ENCODE measurements at places on chromosomes 3 and 15.

DNA sequence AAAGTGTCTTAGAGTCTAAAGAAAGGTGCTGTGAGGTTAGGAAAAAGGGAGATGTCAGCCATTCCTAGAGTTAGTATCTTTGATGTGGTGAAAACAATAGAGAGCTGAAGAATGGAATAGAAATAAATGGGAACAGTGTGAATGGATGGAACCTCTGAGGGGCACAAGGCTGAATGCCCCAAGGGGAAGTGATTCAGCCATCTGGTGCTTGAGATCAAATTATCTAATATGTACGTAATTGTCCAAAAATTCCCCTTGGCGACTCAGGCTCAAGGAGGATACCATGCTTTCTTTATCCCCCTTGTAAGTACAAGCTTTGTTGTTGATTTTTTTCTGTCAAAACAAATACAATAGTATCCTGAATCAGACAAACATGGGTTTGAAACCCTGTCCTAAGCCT is 361.6 kb downstream of the LSAMP start:
- no peak for DNase-seq

DNA sequence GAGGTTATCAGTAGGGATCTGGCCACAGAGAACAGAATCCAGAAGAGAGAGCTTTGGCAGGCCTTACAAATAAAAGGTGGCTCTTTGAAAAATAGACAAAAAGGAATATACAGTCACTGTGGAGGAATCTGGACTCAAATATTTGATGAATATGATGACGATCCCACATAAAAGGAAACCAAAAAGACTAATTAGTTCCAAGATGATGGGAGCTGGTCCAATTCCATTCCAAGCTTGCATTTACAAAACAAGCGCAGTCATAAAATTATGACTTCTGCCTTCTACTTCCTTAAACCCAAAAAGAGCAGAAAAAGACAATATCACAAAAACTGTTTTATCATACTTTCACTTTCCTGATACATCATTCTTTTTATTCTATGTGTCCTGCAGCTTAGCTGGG is 285.8 kb downstream of the DIPK2A start:
- no peak for DNase-seq

DNA sequence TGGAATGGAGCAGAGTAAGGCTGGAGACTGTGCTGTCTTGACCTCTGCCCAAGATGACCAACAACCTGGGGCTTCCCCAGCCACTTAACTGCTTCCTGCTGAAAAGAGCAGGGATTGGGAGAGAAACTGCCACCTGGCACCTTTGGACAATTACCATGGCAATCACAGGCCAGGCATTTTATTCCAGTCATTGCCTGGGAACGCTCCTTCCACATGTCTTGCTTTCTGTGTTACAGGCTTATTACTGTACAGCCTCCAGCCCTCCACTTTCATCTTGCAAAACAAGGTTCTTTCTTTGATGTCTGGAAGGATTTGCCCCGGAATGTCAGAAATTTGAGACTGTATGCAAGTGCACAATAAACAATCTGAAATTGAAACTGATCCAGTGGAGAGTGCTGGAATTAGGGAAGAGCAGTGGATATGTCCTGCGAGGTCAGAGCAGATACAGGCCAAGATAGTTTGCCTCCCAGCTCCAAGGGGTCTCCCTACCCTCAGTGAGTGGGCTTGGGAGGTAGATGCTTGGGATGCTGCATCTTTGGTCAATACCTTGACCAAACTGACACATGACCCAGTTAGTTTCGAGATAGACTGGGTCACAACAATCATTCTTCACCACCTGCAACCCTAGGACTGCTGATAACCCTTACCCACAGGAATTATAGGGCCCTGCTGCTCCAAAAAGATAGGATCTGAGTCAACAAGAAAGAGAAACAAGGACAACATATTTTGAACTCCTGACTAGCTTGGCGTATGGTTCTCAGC is 2.7 kb downstream of the PPP1R14D start:
- DNase-seq, result no peak

DNA sequence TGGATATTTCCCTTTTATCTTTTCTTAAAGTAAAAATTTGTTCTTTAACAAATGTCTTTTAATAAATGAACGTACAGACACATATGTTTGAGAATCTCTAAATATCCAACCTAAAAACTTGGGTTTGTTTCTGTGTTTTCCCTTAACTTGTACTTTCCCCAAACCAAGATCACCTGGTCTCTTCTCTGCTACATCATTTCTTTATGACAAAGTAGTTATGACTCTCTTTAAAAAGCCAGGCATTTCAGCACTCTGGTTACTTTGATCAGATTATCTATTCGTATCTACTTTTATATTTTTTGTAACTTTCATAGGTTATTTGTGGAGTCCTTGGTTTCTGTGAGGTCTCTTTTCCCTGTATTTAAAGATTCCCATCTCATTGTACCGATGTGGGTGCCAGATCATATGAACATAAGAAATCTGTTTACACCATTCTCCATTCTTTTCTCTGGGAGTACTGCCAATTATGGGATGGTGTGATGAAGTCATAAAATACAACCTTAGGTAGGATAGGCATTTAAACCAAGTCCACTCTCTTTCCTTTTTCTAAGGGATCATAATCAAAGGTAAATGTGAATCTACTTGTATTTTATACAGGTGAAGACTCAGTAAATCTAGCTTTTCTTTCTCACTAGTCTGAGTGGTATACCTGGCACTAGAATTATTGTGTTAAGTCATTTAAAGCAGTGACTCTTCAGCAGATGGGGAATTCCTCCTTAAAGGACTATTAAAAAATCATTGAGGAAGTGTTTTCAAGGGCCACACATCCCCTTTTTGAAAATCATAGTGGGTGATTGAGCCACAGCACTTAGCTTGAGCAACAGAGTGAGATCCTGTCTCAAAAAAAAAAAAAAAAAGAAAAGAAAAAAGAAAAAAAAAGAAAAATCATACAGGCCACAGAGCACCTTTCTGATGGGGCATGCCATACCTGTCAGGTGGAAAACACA is 12.4 kb upstream of the NFKBIZ start:
- DNase-seq, result no peak

DNA sequence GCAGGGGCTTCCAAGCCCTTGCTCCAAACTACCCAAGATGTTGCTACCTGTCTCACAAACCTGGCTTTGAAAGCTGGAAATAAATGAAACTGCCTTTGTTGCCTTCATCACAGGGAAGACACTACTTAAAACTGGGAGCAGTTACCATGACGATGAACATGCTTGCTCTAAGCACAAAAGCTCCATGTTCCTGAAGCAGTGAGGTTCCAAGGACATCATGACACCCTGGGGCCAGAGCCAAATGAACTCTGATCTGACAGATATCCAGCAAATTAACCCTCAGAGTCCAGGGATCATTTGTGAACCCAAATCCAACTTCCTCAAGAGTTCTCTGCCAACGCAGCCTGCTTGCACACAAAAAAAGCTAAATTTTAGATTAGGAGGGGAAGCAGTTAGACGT is 10.7 kb downstream of the TRAIP start:
- no peak for DNase-seq

- no peak for DNase-seq
Measured at GRCh38 chr15:36911322-36911944, 188.9 kb downstream of the MEIS2 start.

- DNase-seq, result no peak
Measured at GRCh38 chr3:108428586-108428985, 81.8 kb downstream of the MYH15 start.

- no peak for DNase-seq
Measured at GRCh38 chr3:51550080-51550819, 11.7 kb downstream of the RAD54L2 start.
